HFFc6 (cell line): ENCODE measurements at places on chromosomes 11 and 22. TPM values are rescaled to one million over a fixed set of nuclear protein-coding genes. Genes with fewer than 3 reads are reported as not detected.

Gene PGA5
- not detected in 3 replicates for total RNA-seq

Gene IGSF9B
- 0.27 TPM in 1 of 3 replicates, not detected in the others for total RNA-seq

DNA sequence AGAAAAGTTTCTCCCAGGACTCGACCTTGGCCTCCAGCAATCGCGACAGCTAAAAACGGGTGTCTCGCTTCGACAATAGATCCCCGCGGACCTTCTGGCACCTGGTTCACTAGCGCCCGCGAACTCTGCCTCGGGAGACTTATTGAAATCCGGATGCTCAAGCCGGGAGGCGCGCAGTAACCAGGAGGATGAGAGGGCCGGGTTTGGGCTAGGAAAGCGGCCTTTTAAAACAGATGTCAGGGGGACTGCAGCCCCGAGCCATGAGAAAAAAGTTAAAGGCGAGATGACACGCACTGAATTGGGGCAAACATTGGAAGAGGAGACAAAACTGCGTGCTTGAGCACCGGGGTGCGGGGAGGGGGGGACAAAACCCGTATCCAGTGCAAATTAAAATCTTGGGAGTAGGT lies 637 bp upstream of the ZBTB16 start:
- H3K27ac ChIP-seq: no peak overlapping the region
- 0 out of 2 replicates have a peak, but pooled peaks cover 4% of the 10 kb centered on the region for H3K4me1 ChIP-seq
- peaks cover 65% of the 10 kb centered on the region for H3K27me3 ChIP-seq
- no peak overlapping the region for H3K4me3 ChIP-seq

DNA sequence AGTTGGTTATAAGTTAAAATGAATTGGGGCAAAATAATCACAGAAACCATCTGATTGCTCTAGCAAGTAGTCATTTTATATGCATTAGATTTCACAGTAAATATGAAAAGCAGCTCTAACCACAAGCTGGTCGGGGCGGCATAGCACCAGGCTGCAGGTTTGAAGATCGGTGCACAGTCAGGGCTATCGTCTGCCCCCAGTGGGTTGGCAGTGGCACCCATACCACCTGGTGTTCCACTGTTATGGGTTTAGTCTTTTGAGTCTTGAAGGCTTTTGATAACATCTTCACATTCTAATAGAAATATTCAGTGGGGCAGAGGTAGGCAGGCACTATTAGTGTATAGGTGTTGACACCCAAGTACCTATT lies 62.1 kb downstream of the GRK3 start:
- no peak overlapping the region for H3K27ac ChIP-seq
- H3K27me3 ChIP-seq: no peaks in the 10 kb centered on the region
- H3K36me3 ChIP-seq: no peaks in the 10 kb centered on the region
- DNase-seq: no peak

DNA sequence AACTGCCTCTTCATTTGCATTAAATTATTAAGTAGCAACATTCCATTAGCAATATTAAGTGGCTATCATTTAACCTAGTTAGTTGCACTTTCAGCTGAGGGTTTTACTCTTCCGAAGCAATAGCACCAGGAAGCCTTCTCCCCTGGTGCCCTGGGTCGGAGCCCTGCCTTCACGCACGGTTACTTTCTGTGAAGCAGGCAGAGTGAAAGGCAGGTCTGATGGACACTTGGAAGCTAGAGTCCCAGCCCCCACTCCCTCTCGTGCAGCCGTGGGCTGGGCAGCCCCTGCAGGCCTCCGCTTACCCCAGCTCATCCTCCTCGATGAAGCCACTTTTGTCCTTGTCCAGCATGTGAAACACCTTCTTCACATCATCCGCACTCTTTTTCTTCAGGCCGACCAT lies 2.0 kb downstream of the PVALB start:
- no peaks in the 10 kb centered on the region for H3K4me1 ChIP-seq
- no peak overlapping the region for H3K4me3 ChIP-seq
- peaks cover 70% of the 10 kb centered on the region for H3K27me3 ChIP-seq
- no peak for DNase-seq
- H3K36me3 ChIP-seq: no peaks in the 10 kb centered on the region
